ENCODE measurements at places on chromosomes 7 and 10.

DNA sequence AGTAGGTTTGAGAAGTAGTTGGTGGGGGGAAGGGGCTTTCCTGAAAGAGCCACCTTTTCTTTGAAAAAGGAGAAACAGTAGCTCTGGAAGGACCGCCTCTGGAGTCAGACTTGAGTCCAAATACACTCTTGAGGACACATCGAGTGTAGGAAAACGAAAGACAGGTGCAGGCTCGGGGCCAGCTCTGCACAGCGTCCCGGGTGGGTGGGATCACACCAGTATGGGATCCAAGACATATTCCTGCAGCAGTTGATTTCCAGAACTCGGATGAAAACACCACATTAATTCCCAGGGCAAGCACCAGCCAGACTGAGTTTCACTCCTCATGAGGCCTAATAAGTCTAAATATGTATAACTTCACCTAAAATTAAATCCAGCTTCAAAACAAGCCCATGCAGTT, 61.4 kb downstream of the ASB13 start:
- DNase-seq, result no peak

DNA sequence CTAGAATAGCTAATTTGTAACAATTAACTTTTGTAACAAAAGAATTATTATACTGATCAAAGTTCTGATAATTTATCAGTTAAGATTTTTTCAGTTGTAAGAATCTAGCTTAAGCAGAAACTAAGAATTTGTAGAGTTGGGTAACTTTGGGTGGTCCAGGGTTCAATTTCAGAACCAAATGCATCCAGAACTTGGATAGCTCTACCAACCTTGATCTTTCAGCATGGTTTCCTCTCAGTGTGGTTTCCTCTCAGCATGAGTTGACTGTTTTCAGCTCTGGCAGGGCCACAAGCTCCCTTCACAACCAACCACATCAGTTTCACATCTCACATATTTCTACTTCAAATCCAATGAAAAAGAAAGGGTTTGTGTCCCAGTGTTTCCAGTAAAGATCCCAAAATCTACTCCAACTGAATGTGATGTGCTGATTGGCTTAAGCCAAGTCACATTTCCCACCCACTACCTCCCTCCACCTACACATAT, 3.3 kb upstream of the FAS start:
- DNase-seq, result no peak

GRCh38 chr7:130141884-130142653, 63.1 kb downstream of the TMEM209 start:
- no peak for DNase-seq

GRCh38 chr7:2068693-2069471, 163.9 kb downstream of the MAD1L1 start:
- DNase-seq, result no peak

GRCh38 chr7:136807598-136807997, 60.9 kb upstream of the CHRM2 start:
- DNase-seq, result no peak

DNA sequence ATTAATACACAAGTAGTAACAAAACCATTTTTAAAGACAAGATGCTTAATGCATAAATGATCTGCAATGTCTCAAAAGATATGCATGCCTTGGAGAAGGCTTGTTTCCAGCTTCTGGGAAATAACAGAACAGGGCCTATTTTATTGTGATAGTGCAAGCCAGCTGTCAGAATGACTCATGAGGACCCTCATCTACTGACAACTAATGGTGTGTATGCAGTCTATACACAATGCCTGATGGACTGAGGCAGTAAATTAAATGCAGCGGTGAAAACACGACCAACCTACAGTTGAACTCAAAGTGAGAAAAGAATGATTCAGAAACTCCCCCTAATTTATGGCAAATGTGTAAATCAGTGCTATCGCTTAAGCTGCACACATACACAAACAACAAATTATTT, 46.3 kb downstream of the VPS41 start:
- DNase-seq, result no peak

DNA sequence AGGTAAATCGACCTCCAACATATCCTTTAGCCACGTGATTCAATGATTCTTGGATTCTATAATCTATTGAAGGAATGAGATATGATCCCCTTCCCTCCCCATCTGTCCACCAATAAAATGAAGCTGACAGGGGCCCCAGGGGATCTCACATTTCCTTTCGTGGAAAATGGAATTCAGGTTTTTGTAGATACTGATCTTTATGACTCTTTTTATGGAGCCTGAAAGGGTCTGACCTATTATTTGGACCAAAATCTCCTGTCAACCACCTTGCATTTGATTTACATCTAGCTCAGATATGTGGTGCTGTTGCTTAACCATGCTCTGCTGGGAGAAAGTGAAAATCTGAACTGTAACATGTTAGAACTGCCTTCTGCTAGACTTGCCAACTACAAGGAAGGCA, 234.0 kb upstream of the CXCL12 start:
- no peak for DNase-seq

DNA sequence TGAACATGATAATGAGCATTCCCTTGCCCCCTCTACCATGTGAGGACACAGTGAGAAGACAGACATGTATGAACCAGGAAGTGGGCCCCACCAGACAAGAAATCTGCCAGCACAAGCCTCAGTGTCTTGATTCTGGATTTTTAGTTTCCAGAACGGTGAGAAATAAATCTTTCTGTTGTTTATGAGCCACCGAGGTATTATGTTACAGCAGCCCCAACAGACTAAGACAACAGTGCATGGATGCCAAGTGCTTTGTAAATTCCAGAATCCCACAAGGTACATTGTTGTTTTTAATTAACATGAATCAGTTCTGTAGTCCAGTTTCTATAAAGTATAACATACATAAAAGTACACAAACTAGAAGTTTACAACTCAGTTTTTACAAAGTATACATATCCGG, 162.2 kb downstream of the ARHGAP21 start:
- DNase-seq, result no peak

- DNase-seq, result no peak
Measured at GRCh38 chr7:106110238-106110560, 1.9 kb downstream of the SYPL1 start.

GRCh38 chr7:69452797-69453196, 145.5 kb upstream of the AUTS2 start:
- no peak for DNase-seq

DNA sequence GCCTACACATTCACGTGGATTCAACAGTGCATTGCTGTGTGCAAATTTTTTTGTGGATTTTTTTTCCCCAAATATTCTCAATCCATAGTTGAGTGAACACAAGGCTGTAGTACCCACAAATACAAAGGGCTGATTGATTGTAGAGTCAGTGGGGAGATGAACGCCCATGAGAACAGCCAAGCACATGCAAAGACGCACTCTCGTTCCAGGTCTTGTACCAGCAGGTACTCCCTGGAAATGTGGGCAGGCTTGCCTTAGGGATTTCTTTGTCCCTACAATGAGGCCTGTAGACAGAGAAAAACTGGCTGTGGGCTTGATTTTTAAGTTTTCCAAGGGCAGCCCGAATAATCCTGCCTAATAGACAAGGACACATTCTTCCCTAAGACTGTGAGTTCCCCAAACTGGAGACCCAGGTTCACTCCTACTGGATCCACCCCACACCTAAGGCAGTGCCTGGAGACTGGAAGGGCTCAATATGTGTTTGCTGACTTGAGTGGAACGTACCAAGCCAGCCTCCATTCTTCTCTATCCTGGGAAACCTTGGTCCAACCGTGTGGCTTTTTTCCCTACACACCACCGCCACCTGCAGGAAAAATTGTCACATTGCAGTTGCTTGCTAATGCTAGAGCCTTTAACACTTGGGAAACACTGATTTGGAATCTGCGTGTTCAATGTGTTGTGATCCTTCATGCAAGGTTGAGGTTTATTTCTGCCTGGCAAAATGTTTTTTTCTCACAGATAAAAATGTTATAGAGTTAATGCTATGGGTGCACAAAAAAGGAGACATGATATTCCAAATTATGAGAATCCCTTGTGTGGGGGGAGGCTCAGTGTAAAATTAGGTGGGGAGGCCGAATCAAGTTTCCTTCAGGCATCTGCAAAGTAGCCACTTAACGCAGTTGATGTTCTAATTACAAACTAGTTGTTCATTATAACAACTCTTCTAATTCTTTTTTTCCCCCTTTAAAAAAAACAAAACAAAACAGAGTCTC, 49.3 kb downstream of the PPP1R17 start:
- DNase-seq, result peak; percentile 34
